ENCODE measurements at places on chromosomes 4 and X. TPM values are rescaled to one million over a fixed set of nuclear protein-coding genes. Genes with fewer than 3 reads are reported as not detected.

Gene GSX2
- total RNA-seq: not detected

Gene BRCC3
- 31.6 TPM for total RNA-seq

Gene BTK
- 0.20 TPM for total RNA-seq

Gene NOX1
- total RNA-seq: not detected

Gene GRID2
- total RNA-seq: not detected

Gene OCIAD1
- 124 TPM for total RNA-seq

Gene PLXNB3
- total RNA-seq: 7.0 TPM

Gene CT83
- total RNA-seq: not detected

Gene ZNF141
- 3.1 TPM for total RNA-seq

Gene CXCL3
- 4.4 TPM for total RNA-seq

Gene POU3F4
- total RNA-seq: not detected

Gene SLC26A1
- total RNA-seq: 0.38 TPM

Gene RRAGB
- total RNA-seq: 13.8 TPM

Gene PLK4
- 21.3 TPM for total RNA-seq

Gene SOD3
- total RNA-seq: not detected

Gene TMPRSS11B
- not detected for total RNA-seq

All from A549 treated with ZK216348 at 1 μM for 4 hours (cell line).